ENCODE measurements at places on chromosomes 3 and 15.

- no peak for DNase-seq
These were observed 3.7 kb downstream of the EFCC1 start for GRCh38 chr3:129004639-129005295.

- DNase-seq, result no peak
These were observed 61.0 kb downstream of the ATP8B4 start for GRCh38 chr15:50057905-50058639.

- DNase-seq, result no peak
These were observed 36.5 kb downstream of the ALS2CL start for GRCh38 chr3:46656778-46657556.

- DNase-seq, result no peak
These were observed 540.1 kb downstream of the NTRK3 start for GRCh38 chr15:87716422-87716821.

- no peak for DNase-seq
These were observed 260.0 kb downstream of the ABHD5 start for GRCh38 chr3:43950775-43951174.

- no peak for DNase-seq
These were observed 858 bp downstream of the RBM5 start for GRCh38 chr3:50089609-50089945.

DNA sequence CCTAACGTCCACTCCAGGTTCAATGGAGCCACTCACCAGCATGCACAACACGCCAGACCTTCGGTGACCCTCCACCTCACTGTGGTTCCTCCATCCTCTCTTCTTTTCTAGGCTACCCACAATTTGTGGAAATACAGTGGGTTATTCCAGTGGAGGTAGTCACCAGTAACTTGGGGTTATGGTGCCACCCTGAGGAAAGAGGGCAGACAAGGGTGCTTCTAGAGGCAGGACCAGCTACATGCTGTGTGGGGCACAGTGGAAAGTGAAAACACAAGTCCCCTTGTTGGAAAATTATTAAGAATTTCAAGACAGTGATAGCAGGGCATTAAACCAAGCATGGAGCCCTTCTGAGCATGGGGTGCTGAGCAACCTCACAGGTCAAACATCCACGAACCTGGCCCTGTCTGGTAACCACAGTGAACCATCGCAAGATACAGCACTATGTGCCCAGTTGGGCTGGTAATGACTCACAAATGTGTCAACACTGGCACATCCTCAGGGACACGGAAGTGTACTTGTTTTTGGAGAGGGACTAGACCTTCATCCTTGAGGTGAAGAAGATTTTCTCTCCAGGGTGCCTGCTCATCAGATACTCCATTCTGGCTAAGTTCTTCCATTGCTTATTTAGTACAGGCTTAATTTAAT is 166.7 kb downstream of the STT3B start:
- DNase-seq, result no peak

DNA sequence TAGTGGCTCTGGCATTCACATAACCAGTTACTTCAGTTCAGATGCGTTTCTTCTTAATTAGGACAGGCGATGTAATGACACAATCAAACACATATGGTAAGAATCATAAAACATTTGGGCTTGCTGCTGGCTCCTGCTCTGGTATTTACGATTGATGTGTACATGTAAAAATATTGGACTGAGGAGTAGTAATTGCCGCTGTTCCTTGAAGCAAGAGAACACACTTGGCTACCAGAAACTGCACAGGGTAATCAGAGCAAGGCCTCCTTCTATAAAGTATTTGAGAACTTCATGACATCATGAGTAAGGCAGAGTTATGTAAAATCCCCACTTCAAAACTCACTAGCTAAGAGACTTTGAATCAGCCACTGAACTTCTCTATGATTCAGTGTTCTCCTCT is 158.1 kb downstream of the SSR3 start:
- DNase-seq, result no peak

- DNase-seq, result no peak
These were observed 5.6 kb upstream of the RHOV start for GRCh38 chr15:40879609-40880008.

GRCh38 chr3:195030791-195031321 is 240.1 kb downstream of the XXYLT1 start:
- DNase-seq, result no peak

- DNase-seq, result no peak
These were observed 104.5 kb downstream of the LSAMP start for GRCh38 chr3:116340680-116341216.

DNA sequence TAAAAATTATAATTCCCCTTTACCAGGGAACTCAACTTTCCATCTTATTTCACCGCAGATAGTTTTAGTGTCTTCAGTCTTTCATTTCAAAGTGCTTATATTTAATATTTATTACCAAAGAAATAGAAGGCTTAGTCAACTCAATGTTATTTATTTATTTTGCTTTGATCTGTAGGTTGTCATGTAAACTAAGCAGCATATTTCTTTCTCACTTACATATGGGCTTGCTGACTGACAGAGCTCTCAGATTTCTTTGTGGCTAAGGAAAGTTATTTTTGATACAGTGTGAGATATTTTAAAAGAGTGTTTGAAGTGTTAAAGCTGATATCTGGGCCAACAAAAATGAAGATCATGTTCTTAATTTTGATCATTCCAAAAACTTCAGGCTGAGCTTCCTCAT is 331.4 kb downstream of the ROBO1 start:
- DNase-seq, result no peak

DNA sequence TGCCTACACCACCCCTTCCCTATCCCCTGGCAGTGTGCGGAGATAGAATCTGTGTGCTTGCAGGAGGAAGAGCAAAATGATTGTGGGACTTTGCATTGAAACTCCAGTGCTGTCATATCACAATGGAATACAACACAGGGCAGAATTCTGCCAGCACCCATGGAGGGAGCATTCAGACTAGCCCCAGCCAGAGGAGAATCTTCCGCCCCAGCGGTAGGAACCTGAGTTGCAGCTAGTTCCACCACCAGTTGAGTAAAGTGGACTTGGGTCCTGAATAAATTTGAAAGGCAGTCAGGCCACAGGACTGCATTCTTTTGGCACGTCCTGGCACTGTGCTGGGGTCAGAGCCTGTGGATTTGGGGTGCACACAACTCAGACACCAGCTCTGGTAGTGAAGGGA is 27.5 kb downstream of the NCBP2 start:
- DNase-seq, result no peak

DNA sequence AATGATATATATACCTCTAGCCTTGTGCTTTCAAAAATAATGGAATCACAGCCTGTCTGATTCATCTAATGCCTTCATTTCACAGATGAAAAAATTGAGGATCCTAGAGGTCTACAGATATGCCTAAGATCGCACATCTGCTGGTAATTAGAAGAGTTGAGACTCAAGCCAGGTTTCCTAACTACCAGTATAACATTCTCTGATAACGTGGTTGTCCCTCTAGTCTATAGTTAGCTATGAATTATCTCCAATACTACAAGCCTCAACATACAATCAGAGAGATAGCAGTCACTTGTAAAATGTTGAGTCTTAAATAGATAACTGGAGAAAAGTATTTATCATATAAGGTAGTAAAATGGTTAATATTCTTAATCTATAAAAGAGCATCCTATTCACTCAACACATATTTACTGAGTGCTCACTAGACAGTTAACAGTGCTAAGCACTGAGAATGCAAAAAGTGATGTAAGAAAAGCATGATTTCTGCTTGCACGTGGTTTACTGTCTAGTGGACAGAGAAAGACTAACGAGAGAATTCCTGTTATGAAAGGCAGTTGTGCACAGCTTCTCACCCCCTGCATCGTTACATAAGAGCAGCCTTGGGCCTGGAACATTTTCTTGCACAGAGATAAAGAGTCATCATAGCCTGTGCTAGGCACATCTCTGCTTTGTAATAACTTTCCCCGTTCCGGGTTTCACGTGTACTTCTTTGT is 4.9 kb upstream of the ENTPD3 start:
- DNase-seq, result no peak

DNA sequence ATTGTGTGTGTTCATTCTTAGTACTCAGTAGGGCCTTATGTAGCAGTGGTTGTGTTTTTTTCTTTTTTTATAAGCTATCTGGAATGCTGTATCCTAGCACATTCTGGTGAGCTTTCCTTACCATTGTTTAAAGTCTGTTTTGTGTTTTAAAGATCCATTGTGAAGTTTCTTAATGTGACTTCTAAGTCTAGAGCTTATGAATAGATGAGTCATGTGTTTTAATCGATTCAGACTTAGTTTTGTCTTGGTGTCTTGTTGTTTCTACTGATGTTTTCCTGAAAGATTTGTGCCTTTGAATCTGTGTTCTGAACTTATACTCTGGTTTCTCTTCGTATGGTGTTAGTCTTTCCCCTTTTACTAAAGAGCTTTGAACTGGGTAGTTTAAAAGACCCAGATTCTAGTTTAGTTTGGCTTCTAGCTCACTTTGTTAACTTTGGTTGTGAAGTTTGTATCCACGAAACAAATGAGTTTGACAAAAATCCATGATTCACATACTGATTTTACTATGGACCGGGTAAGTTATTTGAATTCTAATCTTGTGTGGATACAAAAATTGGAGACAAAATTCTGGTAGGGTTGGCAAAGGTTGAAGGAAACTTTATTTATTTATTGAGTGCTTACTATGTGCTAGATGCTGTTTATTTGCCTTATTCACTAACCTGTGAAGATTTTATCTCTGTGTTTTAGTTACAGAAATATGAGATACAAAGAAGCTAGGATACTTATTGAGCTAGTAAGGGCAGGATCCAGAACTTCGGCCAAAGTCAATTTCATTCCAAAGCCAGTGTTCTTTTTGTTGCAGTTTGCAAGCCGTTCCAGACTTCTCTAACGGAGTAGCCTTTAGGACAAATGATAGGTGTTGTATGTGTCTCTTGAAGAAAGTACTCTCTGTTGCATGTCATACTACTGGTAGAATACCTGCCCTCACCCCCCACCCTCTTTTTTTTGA is 24.8 kb downstream of the AKAP13 start:
- no peak for DNase-seq

- no peak for DNase-seq
These were observed 249.1 kb downstream of the OCA2 start for GRCh38 chr15:27850050-27850449.

DNA sequence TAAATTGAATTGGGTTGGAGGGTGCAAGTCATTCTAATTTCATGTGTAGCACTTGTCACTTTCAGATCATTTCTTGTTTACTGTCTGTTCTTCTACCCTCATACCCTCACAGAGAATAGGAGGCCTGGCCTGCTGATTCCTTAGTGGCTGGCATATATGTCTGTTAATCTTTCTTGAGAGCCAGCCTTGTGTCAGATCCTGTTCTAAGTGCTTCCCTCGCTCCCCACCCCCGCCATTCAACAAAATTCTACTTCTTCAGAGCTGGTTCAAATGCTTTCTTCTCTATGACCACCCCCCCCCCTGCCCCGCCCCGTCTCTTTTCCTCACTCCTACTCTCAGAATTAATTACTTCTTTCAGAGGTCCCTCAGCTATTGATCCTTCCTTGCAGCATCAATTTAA is 1.5 kb upstream of the U2SURP start:
- no peak for DNase-seq

- DNase-seq, result no peak
These were observed 98.1 kb upstream of the UBE2E2 start for GRCh38 chr3:23105048-23105447.

DNA sequence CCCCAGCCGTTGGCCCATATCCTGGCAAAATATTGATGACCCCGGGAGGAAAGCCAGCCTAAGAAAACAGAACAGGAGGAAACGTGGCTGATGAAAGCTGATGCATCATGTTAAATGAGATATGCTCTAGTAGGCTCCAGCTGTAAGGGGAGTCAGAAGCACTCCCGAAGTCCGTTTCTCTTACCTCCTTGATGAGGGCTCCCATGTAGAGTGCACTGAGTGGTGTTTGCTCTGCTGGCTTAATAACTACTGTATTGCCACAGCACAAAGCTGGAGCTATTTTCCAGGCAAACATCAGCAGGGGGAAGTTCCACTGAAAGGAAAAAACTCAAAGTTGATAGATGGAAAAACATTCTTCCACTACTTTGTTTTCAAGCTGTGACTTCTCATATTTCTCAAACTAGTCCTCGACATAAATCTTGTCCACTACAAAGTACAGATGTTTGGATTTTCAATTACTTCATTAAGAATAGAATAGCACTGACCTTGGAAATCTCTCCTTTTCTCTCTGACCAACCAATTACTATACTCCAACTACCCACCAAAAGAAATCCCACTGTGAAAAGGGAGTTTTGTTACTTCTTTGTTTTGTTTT is 72.7 kb downstream of the ALDH1A2 start:
- DNase-seq, result no peak

- DNase-seq, result peak; percentile 67
These were observed 324.7 kb downstream of the SHQ1 start for GRCh38 chr3:72523429-72524151.

DNA sequence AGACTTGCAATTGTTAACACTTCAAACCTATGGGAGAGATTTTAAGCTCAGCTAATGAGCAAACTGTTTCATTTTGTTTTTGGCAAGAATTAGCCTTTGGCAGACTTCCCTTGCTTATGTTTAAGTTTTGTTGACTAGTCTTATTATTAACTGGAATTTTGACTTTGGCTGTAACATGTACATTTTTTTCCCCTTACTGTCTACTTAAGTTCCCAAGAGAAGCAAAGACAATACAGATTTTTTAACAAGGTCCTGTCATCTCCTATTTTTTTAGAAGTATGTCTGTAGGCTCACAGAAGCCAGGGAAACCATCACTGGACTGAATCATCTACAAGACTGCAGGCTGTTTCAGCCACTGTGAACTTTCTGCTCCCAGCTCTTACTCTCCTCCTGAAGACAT is 74.3 kb downstream of the DGKG start:
- DNase-seq, result no peak

DNA sequence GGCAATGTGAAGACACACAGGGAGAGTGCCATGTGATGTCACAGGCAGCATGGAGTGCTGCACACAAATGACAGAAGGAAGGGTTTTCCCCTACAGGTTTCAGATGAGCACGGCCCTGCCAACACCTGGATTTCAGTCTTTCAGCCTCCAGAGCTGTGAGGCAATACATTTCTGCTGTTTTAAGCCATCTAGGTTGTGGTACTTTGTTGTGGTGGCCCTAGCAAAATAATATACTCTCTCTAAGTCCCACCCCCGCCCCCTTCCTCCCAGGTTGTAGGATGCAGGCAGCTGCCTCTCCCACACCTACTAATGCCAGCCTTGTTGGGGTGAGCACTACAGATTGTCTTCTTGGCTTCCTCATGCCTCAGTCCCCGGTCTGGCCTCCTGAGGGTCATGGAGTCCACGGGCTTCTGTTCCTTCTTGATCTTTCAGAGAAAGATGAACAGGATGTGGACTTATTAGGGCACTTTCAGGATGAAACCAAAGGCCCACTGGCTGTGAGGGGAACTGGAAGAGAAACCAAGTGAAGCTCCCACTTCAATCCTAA is 180.0 kb downstream of the CD47 start:
- DNase-seq, result no peak

DNA sequence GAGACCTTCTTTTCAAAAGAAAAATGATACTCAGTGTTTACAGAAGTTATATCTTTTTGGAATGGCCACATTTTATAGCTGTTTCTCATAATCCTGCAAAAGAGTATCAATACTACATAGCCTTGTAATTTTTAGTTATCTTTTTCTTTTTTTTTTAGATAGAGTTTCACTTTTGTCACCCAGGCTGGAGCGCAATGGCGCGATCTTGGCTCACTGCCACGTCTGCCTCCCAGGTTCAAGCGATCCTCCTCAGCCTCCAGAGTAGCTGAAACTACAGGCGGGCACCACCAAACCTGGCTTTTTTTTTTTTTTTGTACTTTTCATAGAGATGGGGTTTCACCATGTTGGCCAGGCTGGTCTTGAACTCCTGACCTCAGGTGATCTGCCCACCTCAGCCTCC is 53.6 kb downstream of the ANKRD28 start:
- DNase-seq, result no peak

GRCh38 chr3:119831022-119831421 is 49.1 kb downstream of the NR1I2 start:
- no peak for DNase-seq

Measured in sigmoid colon (tissue), 7 donors.